A549 treated with DMSO at 1 μM for 4 hours (cell line): ENCODE measurements at places on chromosomes 1 and 21. TPM values are rescaled to one million over a fixed set of nuclear protein-coding genes. Genes with fewer than 3 reads are reported as not detected.

Gene ROR1
- total RNA-seq, result 12.3 to 15.2 TPM (median 13.1 TPM) in 5 replicates

Gene XKR8
- total RNA-seq, result 4.4 to 6.9 TPM (median 5.1 TPM) in 5 replicates

Gene BACE2
- total RNA-seq, result 20.2 to 24.4 TPM (median 22.5 TPM) in 5 replicates

Gene FOXD3
- total RNA-seq, result 0.45 to 0.92 TPM (median 0.79 TPM) in 5 replicates

Gene HSD17B7
- total RNA-seq, result 9.6 to 11.0 TPM (median 10.8 TPM) in 5 replicates

Gene RAB3GAP2
- 11.2 to 15.7 TPM (median 14.1 TPM) in 5 replicates for total RNA-seq

Gene OR2T29
- not detected in 5 replicates for total RNA-seq

Gene S100A7A
- not detected in 5 replicates for total RNA-seq

Gene DMRTA2
- 0.14 to 0.26 TPM (median 0.18 TPM) in 5 replicates for total RNA-seq

Gene ADAMTS1
- total RNA-seq, result 0.06 to 0.19 TPM (median 0.11 TPM) in 5 replicates

Gene GSTM1
- total RNA-seq, result not detected in 5 replicates

Gene ZNHIT6
- 17.4 to 21.9 TPM (median 20.7 TPM) in 5 replicates for total RNA-seq

Gene IKBKE
- total RNA-seq, result 8.0 to 9.2 TPM (median 8.4 TPM) in 5 replicates

Gene SAMD11
- 17.3 to 36.9 TPM (median 28.0 TPM) in 5 replicates for total RNA-seq

Gene THEM5
- not detected in 5 replicates for total RNA-seq

Gene DCDC2B
- total RNA-seq, result not detected in 5 replicates

Gene GJA9
- 0.05 to 0.09 TPM (median 0.08 TPM) in 3 of 5 replicates, not detected in the others for total RNA-seq

Gene LHX8
- 1.1 to 1.8 TPM (median 1.3 TPM) in 5 replicates for total RNA-seq

Gene NTMT2
- not detected in 5 replicates for total RNA-seq
